ENCODE measurements at places on chromosomes 12 and 14.
A peak's percentile ranks its signal among the peaks of the same experiment; 100 is the strongest.

DNA sequence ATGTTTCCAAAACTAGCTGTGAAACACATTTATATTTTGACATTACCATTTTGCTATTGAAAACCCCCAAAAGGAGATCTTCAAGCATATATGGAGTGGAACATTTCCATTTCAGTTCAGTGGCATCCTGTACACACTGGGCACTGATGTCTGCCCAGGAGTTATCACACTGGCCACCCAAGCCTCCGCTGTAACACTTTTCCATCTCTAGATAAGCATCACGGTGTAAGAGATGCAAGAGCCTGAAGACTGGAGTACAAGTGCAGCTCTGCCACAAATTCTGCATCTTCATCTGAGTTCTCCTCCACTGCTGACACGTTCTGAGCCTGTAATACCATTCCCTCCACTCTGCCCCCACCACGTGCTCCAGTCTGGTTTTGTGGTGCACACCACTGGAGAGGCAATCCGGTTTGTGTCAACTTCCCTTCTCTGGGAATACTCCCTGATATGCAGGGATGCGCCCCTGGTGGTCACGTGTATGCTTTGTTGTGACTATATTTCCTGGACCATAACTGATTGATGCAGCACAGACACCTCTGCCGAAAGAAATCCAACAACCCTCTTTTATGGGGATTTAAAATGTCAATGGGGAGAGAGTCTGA lies 12.7 kb downstream of the SPTLC2 start:
- DNase-seq = no peak

GRCh38 chr14:91555531-91555930 lies 45.4 kb upstream of the PPP4R3A start:
- DNase-seq = no peak

DNA sequence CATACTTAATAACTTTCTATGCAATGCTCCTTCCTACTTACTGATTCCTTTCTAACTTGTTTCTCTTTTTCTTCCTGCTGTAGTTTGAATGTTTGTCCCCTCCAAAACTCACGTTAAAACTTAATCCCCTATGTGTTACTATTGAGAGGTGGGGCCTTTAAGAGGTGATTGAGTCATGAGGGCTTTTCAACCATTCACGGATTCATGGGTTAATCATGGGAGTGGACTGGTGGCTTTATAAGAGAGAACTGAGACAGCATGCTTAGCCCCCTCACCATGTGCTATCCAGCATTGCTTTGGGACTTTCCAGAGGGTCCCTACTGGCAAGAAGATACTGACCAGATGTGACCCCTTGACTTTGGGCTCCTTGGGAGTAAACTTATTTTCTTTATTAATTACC lies 66.0 kb upstream of the TRIM9 start:
- DNase-seq = no peak

GRCh38 chr12:124566161-124566996 lies 1.0 kb downstream of the NCOR2 start:
- DNase-seq = no peak

DNA sequence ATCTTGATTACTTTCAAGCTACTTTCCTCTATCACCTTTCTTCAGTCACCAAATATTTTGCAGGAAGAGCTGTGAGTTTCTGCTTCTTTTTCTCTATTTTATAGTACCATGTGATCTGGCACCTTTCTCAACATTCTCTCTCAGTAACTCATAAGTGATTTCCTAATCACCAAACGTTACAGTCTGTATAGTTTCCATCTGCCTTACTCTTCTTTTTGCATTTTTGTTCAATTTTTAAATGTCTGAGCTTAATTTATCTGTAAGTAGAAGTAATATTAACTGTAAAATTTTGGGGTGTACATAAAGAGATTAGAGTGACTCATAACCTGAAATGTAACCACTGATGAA lies 422.1 kb upstream of the SYT1 start:
- DNase-seq = no peak

GRCh38 chr14:35281341-35281740 lies 10.8 kb upstream of the PSMA6 start:
- no peak for DNase-seq

DNA sequence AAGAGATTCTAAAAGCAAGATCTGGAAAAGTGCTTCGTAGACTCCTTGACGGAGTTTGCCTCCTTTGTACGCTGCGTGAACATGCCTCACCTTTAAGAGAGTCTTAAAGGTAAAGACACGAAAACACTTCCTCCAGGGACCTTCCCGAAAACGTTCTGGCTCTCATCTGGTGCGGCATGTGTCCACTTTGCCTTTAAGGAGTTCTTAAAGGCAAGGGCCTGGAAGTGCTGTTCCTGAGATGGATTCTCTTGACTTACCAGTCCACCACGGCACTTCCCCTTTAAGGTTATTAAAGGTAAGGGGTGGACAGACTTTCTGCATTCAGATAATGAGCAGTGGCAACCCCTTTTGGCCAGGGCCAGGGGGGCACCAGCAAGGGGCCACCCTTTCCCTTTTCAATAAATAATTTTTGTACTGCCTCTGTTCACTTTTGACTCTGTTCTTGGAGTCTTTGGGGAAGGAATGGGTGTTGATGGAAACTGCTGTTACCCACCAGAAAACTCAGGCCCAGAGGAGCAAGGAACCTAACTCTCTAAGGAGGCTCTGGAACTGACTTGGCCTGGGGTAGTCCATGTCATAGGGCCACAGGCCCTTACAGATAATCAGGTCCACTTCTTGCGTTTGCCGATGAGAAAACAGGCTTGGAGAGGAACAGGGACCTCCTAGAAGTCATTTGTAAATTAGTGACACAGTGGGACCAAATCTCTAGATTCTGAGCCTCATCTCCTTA lies 4.4 kb downstream of the REM2 start:
- no peak for DNase-seq

GRCh38 chr12:82527165-82527780 lies 159.4 kb upstream of the TMTC2 start:
- DNase-seq = peak; percentile 28

GRCh38 chr12:132503618-132504204 lies 13.8 kb downstream of the FBRSL1 start:
- no peak for DNase-seq

DNA sequence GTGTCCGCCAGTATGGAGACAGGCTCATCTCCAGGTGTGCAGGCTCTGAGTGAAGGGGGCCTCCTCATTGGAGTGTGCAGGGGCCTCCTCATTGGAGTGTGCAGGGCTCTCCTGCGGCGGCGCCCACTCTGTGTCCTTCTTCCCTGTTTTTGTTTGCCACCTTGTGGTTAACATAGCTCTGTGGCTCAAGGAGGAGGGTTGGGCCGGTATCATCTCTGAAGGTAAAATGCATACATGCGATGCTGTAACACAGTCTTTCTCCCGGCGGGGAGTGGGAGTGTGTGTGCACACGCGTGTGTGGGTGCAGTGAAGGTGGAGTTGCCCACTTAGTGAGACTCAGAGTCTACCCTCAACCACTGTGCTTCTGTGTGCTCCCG lies 429.4 kb downstream of the ZFP36L1 start:
- no peak for DNase-seq

DNA sequence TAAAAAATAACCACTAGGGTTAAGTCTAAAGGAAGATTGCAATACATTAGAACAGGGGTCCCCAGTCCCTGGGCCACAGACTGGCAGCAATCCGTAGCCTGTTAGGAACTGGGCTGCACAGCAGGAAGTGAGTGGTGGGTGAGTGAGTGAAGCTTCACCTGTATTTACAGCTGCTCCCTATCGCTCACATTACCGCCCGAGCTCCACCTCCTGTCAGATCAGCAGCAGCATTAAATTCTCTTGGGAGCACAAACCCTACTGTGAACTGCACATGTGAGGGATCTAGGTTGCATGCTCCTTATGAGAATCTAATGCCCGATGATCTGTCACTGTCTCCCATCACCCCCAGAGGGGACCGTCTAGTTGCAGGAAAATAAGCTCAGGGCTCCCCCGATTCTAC lies 15.5 kb downstream of the ADGRD1 start:
- DNase-seq = no peak

- no peak for DNase-seq
Observed at GRCh38 chr12:12294215-12295005, 27.6 kb upstream of the LRP6 start.

DNA sequence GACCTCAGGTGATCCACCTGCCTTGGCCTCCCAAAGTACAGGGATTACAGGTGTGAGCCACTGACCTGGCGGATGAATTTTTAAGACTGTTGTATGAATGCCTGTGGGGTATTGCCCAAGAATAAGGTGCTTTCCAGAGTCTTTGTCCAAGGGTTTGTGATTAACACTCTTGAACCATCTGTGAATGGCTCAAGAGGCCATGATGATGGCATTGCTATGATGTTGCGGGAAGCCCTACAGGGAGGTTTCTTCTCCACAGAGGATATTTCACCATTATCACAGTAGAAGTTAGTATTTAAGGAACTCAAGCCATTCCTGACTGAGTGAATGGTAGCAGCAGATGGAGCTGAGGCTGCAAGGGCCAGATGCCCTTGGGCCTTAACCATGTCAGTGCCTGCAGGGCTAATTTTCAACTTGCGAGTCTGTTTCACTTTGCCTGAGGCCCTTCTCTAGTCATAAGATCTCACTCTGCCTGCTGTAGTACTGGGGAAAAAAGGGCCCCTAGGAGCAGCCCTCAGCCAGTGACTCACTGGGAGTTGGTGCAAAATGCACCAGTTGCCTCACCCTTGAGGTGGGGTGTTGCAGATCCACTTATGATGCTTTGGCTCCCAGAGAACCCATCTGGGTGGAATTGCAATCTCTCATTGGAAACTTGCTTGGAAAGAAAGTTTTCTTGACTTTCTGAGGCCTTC lies 108.6 kb upstream of the FLRT2 start:
- DNase-seq = no peak

DNA sequence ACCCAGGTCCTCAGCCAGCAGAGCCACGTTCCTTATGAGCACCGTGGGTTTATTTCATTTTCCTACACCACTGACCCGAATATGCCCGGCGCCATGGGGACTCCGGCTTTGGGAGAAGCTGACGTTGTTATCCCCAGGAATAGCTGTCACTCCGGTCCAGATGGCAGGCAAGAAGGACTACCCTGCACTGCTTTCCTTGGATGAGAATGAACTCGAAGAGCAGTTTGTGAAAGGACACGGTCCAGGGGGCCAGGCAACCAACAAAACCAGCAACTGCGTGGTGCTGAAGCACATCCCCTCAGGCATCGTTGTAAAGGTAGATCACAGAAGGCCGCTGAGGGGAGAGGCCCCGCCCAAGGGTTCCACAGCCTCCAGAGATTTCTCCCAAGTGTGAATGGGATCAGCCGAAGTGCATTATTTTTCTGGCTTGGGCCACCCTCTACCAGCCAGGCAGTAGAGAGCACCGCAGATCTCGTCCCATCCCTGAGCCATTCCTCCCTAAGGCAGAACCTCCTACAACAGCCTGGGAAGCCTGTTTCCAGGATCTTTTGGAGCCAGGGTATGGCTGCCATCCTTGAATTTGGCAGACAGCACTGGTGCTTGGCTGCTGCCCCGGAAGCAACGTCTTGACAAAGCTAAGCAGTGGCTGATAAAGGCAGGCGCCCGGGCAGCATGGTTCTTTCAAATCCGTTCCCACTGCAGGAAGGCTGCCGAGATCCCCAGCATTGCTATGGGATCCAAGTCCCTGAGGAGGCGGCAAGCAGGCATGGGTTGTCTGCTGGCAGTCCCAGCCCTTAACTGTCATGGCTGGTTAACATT lies 17.8 kb downstream of the CDK2AP1 start:
- no peak for DNase-seq

DNA sequence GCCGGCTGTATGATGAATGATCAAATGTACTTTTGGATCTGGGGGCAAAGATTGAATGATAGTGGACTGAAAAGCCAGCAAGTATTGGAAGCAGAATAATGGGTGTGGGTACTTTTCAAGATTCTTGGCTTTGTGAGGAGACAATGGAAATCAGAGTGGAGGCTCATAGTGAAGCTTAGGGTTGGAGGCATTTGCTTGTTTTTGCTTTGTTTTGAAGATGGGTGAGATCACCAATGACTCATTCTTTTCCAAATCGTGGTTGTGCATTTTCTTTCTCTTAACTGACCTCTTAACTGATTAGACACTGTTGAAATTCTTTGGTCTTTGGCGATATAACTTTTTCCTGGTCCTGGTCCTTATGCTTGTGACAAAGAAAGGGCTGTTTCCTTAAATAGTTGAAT lies 54.4 kb downstream of the PELI2 start:
- peak; percentile 60 for DNase-seq

DNA sequence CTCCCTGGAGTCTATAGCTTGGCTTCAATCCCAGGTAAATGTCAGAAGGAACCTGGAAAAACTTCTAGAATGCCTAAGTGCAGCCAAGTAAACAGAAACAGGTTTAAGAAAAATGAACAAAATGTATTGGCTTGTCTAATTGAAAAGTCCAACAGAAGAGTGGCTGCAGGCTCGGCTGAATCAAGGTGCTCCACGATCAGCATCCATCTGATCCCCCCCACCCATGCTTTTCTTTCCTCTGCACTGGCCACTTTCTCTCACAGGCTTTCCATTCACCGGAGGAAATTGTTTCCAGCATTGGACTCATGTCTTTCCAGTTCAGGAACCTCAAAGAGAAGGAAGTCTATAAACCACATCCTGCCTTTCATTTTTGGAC lies 42.0 kb upstream of the C14orf180 start:
- DNase-seq = no peak

- DNase-seq = no peak
Observed at GRCh38 chr12:69981881-69982475, 157.0 kb downstream of the MYRFL start.

- no peak for DNase-seq
Observed at GRCh38 chr14:59251811-59252771, 63.6 kb downstream of the DAAM1 start.

- no peak for DNase-seq
Observed at GRCh38 chr12:109758426-109759420, 45.1 kb downstream of the FAM222A start.

GRCh38 chr12:63996556-63996955 lies 152.1 kb downstream of the SRGAP1 start:
- DNase-seq = no peak

GRCh38 chr14:81723956-81724355 lies 190.3 kb upstream of the SEL1L start:
- DNase-seq = no peak

- DNase-seq = no peak
Observed at GRCh38 chr14:87153391-87153790, 839.6 kb downstream of the GALC start.

DNA sequence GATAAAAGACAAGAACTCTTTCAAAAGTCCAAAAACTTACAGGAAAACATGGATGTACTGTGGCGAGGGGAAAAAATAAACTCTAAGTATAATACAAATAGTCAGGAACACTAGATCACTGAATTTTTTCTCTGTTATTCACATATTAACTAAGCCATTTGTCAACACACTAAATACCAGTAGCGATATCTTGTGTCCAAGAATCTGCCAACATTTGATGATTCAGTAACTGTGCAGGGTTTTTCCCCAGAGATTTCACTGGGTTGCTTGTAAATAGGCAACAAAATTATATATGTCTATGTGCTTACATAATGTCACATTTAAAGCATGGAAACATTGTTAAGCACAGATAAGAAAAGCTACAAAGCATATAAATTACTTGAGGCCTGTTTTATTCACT lies 205.9 kb downstream of the KIF21A start:
- DNase-seq = peak; percentile 28

GRCh38 chr14:94646066-94646465 lies 33.9 kb downstream of the SERPINA3 start:
- DNase-seq = no peak

All from non-pigmented ciliary epithelial cell (primary cell).